Esophagus mucosa (tissue), 1 donor: ENCODE measurements at places on chromosomes 3 and 15.
A peak's percentile ranks its signal among the peaks of the same experiment; 100 is the strongest.

DNA sequence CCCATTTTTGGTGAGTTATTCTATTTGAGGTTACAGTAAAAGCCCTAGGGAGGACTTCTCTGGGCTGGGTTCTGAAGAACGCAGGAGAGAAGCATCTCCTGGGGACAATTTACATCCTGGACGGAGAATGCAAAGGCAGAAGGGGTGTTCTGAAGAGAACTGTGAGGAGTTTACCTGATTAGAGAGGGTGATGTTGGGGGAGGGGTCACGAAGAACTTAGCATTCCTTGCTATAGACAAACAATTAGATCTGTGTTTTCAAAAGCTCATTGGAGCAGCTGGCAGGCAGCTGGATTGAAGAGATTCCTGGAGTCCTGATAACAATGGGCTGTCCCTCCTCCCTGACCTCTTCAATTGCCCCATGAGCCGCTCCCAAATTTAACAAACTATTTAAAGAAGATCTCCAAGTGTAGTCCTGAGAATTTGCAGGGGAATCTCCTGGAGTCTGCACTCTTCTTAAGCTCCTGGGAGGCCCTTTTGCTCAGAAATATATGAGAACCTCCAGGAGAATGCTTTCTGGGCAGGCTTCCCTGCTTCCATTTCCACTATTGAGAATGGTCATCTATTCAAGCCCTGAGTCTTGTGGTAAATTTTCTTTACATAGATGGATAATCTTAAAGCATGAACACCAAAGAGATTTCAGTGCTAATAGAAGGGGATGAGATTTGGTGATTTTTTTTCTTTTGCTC, 55.3 kb downstream of the ARHGAP31 start:
- no peak for ATAC-seq

- peak; percentile 12 for ATAC-seq
These were observed 49.5 kb upstream of the SEC13 start for GRCh38 chr3:10370429-10370828.

DNA sequence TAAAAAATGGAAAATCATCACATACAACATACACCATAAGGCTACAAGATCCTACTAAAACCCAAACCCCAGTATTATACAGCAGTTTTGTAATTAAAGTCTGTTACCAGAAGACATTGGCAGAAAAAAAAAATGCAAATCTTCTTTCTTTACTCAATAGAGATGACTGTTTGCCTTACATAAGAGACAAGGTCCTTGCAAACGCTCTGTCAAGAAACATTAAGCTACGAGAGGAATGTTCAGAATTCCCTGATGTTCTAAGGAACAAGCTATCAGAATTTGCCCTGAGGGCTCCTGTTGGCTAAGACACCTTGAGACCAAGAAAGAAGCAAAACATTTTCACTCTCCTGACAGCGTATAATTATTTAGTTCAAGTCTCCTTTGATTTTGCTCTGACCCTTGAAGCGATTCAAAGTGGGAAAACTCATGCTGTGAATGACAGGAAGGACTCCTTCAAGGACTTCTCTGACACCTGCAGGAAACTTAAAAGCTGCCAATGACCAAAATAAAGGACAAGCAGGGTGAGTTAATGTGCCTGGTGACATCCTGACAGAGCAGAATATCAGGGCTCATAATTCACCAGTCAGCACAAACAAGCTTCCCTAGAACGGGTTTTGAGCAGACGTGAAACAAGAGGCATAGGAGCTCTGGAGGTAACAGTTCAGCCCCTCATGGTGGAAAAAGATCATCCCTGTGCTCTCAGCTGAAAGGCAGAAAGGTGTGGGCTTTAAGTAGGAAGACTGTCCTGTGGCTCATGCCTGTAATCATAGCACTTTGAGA, 2.5 kb downstream of the SCAMP2 start:
- ATAC-seq: peak; percentile 24

GRCh38 chr15:73927476-73928240, 1.4 kb downstream of the LOXL1 start:
- peak; percentile 70 for ATAC-seq

GRCh38 chr3:126100634-126101301, 16.8 kb upstream of the SLC41A3 start:
- ATAC-seq: peak; percentile 15

DNA sequence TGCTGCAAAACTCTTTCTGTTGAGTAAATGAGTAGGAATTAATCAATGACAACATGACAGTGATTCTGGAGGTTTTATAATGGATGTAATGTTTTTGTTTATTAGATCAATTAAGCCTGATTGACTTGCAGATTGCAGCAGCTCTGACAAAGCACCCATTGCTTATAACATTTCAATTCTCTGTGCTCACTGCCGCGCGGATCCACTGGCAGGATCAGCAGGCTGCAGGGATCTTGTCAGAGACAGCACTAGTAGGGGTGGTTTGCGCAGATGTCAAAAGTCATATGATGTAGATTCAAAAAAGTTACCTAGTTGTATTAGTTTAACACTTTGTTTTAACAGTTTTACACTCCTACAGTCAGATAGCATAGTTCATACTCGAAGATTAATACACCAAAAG, 93.4 kb downstream of the MBNL1 start:
- ATAC-seq: no peak
